ENCODE measurements at places on chromosomes 4 and X.

DNA sequence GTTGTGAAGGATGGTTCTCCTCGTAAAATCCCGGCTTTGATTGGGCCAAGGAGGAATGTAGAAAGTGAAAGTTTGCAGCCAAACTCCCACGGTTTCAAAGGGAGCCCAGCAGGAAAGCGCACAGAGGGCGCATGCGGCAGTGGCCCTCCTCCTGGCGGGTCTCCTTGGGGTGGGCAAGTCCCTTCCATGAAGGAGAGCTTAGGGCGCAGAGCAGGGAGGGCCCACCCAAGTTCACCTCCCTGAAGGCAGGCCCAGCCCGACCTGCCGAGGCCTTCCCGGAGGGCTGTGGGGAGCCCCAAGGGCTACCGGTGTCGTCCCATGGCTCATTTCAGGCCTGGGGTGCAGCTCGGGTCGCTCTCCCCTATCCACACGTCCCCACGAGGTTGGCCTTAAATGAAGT lies 2.0 kb downstream of the PDZD4 start:
- DNase-seq, result no peak

DNA sequence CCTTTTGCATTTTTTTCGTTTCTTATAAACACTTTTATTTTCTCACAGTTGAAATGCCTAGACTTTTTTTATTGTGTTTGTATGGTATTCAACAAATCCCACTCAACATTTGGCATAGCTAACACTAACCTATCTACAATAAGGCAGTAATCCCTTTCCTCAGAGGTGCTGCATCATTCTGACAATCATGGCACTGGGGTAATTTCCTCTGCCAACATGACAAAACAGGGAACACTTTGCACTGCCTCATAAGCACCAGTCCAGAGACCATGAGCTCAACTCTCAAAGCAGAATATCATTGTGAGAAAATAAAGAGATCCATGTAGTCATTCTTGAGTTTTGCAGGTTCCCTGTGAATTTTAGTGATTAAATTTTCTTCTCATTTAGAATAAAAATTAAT lies 183.8 kb upstream of the INTU start:
- DNase-seq, result no peak

DNA sequence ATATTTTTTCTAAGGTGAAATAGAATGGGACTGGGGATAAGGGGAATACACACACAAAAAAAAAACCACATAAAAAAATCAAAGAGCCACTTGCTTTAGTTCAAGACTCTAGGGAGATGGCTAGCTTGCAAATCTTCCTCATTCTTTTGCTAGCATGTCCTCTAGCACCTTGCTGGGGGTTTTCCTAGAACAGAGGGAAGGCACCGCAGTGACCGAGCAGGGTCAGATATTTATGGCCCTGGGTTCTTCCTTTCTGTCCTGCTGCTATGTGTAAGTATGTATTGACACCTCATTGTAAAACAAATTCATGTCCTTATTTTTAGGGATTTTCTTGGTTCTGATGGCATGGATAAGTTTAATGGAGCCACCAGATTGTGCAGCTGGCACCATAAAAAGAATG lies 81.2 kb downstream of the SHISA3 start:
- DNase-seq, result no peak

- DNase-seq, result no peak
Measured at GRCh38 chrX:338836-339400, 20.3 kb upstream of the GTPBP6 start.

- DNase-seq, result no peak
Measured at GRCh38 chrX:112846187-112846586, 5.6 kb upstream of the AMOT start.

- DNase-seq, result no peak
Measured at GRCh38 chr4:2843941-2844584, 419 bp downstream of the ADD1 start.

- DNase-seq, result no peak
Measured at GRCh38 chrX:146154191-146154590, 336.6 kb downstream of the SLITRK2 start.

- DNase-seq, result no peak
Measured at GRCh38 chr4:21544415-21544814, 404.2 kb downstream of the KCNIP4 start.

DNA sequence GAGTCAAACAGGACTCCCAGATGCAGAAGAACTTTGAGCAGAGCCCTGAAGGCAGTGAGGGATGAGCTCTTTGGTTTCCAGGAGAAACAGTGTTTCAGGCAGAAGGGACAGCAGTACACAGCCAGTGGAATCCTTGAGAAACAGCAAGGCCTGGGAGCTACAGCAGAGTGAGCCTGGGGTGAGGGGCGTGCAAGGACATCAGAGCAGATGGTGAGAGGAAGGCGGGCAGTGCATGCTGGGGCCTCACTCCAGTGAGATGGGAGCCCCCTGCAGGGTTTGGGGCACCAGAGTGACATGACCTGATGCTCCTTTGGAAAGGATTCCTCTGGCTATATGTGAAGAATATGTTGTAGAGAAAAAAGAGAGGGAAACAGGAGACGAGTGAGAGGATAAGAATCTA lies 98.1 kb upstream of the EGFL6 start:
- no peak for DNase-seq

DNA sequence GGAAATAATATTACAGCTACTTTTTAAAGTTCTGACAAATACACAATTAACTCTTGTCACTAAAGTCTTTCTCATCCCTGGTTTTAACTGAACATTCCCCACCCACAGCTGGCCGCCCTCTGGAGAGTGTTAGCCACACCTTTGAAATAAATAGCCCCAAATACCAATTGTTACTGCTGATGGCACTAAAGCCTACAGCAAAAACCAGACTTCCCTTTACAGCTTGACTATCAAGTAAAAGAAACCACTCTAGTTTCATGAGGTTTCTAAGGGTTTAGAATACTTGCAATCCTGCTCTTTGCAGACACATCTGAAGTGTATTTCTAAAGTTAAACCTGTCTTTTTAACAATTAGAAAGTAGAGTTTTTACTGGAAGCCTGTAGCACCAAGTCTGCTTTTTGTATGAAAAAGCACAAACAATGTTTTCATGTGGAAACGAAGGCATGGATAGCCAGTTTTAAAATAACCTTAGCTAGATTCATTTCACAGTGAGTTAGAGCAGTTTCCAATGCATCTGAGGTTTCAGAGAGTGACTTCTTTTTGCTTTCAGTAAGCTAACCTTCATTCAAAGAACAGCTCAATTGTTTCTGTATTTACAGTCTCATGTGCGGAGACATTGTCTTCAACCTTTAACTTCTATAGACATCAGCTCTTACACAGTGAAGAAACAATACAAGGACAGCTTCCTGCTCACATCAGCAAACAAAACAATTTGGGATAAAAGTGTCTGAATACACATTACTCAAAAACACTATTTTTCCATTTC lies 164.8 kb upstream of the VEGFC start:
- no peak for DNase-seq

DNA sequence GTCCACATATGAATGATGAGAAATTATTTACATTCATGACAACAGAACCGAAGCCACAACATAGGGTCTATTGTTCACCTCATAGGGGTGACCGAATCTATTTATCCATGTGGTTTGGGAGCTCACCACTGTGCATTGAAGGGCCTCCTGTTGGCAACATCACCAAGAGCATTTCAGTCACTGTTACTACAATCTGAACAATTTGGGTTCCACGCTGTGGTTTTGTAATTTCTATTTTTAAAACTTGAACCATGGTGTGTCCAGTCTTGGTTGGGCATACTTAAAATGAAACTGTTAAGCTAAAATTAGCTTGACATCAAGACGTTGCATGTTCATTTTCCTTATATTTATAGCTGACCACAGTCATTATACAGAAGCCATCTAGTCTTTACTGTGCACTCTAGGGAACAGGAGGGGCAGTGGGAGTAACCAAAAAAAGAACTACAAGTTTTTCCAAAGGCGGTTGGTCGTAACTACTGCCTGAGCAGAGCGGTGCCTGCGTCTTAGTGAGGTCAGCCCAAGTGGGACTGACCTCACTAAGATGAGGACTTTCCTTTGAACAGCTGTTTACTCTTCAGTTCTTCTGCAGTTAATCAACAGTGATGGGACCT lies 192.1 kb downstream of the SPRY1 start:
- DNase-seq, result no peak

- DNase-seq, result no peak
Measured at GRCh38 chr4:139629436-139630125, 36.0 kb upstream of the MGST2 start.

- no peak for DNase-seq
Measured at GRCh38 chr4:20337261-20337664, 85.6 kb downstream of the SLIT2 start.

- no peak for DNase-seq
Measured at GRCh38 chr4:99848591-99849001, 32.0 kb downstream of the DAPP1 start.

DNA sequence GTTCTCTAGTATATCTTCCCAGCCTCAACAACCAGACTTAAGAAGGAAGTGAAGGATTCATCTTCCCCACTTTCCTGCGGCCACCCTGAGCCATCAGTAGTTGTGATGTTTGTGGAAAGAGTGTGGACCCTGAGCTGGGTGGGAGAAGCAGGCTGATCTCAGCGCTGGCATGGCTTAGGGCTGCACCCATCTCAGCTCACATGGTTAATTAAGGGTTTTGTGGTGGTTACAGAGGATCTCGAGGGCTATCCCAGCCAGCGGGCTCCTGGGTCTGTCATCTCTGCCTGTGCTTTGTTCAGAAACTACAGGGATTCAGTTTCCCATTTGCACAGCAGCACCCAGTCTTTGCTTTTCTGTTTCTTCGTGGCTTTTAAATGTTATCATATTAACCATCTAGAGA lies 163.4 kb downstream of the PTTG2 start:
- no peak for DNase-seq

DNA sequence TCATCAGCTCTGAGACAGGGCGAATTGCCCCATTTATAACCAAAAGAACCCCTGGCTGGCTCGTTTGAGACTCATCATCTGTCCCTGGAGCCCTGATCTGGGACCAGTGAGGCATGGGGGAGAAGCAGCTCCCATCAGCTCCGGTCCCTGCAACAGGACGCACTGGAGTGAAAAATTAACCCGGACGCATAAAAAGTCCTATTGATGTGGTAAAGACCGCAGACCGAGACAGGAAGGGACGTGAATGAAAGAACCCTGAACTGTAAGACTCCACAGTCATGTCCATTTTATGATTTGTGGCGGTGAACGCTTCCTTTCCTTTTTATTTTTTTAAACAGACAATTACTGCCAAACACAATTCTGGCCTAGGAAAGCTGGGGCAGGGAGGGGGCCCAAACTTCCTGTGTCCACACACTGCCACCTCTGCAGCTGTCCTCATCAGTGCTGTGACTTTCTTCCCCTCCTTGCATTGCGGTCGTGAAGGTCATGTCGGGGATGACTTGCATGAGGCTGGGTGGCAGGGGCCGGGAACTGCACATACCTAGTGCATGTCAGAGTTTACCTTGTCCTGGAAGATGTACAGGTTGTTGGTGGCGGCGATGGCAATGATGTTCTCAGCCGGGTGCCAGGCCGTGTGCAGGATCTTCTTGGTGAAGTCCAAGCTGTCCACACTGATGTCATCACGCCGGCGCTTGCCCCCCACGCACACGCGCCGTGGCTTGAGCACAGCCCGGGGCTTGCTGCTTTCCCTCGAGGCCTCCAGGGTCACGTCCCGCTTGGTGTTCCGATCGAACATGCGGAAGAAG lies 53.3 kb downstream of the WFS1 start:
- no peak for DNase-seq

DNA sequence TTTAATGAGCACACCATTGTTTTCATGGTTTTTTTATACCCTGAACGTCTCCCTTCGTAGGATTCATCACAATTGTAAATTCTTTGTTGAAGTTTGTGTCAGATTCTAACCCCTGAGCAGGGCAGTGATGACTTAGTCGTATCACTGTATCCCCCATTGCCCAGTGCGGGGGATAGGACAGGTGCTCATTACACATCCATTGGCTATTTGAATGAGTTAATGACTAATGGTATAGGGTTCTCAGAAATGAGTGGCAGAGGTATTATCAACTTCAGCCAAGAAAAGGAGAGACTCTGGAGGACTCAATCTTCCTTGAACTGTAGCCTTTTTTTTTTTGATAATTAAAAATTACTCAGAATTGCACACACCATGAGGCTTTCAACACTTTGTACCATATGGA lies 64.6 kb downstream of the SYNPO2 start:
- no peak for DNase-seq

DNA sequence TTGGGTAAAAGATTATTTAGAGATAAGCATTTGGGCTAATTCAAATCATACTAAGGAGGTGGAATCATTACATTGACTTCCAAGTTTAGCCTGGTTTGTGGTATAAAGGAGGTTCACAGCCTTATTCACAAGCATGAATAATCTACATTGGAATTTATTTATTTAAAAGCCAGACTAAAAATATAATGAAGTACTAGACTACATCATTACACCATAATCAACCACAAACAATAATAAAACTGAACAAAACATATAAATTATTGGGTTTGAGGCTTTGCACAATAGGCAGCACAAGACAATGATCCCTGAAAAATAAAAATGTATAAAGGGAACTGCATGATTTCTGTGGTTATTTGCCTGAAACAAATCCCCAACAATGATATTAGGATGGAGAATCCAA lies 314.0 kb downstream of the GBA3 start:
- no peak for DNase-seq

DNA sequence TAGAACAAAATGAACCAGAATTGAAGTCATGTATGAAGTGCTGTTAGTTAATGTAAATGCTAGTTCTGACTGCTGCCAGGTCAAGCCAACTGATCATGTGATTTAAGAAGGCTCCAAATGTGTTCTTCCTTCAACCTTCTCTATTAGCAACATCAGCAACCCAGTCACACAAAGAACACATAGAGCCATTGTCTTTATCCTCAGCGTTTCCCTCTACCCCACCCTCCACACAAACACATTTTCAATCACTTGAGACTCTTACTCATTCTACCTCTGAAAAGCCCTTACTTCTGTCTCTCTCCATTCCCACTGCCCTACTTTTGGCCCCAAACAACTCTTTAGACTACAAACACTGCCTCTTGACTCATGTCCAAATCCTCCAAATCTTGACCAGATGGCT lies 89.7 kb upstream of the KDR start:
- DNase-seq, result no peak

GRCh38 chr4:38113132-38113531 lies 152.9 kb downstream of the PTTG2 start:
- no peak for DNase-seq

GRCh38 chr4:34723605-34724004 lies 1520.7 kb downstream of the ARAP2 start:
- no peak for DNase-seq

- no peak for DNase-seq
Measured at GRCh38 chr4:1604706-1605205, 79.4 kb downstream of the FAM53A start.

GRCh38 chrX:115031989-115032388 lies 14.6 kb upstream of the IL13RA2 start:
- DNase-seq, result no peak

DNA sequence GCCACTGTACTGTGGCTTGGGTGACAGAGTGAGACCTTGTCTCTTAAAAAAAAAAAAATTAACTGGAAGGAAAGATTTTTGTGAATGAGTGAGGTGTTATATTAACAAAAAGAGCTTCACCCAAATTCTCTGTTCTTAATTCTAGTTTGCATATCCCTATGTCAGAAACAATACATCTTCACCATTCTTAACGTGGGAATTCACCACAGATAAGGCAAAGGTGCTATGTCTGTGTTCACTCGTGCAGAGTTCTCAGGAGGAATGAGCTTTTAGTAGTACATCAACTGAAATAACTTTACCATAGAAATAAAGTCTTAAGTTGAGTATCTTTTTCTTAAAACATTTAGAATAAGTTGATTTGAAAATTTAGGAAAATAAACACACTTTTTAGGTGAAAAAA lies 135.1 kb downstream of the RAPGEF2 start:
- no peak for DNase-seq

All from cortex of kidney (tissue), 1 donor.